HuH-7 (cell line): ENCODE measurements at places on chromosomes 6 and 20.

DNA sequence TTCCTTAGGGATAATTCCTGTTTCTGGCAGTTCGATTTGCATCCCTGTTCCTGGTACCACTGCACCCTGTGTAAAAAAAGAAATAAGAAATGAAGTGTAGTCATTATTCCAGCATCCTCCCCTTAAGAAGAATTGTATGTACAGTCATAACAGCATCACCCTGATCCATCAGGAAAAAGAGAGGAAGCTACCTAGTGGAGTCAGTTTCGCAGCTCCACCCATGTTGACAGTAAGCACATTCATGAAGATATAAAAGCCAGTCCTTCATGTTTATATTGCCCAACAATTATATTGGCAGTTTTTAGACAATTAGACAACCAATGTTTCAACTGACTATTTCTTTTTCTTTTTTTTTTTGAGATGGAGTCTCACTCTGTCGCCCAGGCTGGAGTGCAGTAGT is 21.2 kb upstream of the HLA-G start:
- DNase-seq, result no peak

- DNase-seq, result no peak
Observed at GRCh38 chr6:30763155-30763617, 18.8 kb upstream of the IER3 start.

DNA sequence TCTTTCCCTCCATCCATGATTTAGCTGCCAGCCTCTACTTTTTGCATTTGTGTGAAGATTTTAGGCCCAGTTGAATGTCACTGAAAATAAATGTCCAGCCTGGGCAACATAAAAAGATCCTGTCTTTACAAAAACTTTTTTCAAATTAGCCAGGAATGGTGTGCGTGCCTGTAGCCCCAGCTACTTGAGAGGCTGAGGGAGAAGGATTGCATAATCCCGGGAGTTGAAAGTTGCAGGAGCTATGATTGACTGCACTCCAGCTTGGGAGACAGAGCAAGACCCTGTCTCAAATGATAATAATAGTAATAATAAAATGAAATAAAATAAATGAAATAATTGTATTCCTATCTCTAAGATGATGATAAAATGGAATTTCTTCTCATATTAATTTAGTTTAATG is 5.0 kb upstream of the GFOD1 start:
- DNase-seq, result no peak

DNA sequence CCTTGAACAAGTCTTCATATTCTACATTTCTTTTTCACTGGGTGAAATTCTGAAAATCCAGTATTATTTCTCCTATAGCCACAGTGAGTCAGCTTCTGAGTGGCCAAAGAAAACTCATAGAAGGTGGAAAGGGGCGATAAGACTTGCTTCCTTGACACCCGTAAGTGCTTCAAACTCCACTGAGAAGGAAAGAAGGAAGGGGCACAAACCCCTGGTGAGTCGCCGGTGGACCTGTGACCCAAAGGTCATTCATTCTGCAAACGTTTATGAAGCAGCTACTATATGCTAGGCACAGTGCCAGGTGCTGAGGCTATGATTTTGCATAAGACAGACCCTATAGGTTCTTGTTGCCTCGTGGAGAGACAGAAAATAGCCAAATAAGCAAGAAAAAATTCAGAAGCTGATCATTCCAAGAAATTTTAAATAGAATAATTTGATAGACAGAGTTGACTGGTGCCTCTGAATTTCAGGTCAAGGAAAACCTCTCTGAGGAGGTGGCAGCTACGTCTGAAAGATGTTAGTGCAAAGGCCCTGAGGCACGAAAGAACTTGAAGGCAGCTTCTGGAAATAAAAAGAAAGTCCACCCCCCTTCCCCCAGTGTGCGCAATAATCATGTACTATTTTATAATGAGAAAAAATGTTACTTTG is 118.2 kb downstream of the CD24 start:
- DNase-seq, result no peak

DNA sequence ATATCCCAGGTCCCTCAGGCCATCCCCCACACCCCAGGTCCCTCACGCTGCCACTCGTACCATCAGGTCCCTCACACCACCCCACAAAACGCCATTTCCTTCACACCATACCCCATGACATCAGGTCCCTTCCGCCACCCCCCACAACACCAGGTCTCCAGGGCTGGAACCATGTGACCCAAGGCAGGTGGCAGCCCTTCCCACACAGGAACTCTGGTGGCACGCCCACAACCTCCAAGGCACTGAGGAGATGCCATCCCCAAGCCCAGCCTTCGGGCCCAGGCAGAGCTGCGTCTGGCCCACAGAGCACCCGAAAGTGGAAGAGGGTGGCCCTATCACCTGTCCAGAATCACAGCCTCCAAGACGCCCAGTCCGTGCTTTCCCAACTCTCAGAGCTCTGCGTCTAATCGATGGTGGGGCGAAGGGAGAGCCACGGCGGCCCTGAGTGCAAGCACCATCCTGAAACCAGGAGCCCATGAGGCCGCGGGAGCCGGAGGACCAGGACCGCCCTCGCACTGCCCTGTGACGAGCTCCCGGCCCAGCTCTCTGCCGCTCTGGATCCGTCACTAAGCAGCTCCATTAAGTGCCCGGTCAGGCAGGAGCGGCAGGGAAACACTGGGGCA is 12.7 kb downstream of the TAF4 start:
- no peak for DNase-seq
